ENCODE measurements at places on chromosomes 2 and 18.

- DNase-seq, result no peak
Measured at GRCh38 chr2:139214801-139215200, 434.6 kb upstream of the NXPH2 start.

DNA sequence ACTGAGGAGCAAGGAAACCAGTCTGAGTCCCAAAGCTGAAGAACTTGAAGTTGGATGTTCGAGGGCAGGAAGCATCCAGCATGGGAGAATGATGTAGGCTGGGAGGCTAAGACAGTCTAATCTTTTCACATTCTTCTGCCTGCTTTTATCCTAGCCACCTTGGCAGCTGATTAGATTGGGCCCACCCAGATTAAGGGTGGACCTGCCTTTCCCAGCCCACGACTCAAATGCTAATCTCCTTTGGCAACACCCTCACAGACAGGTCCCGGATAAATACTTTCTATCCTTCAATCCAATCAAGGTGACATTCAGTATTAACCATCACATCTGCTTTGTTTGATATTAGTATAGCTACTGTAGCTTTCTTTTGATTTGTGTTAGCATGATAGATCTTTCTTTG, 27.1 kb downstream of the VRK2 start:
- no peak for DNase-seq

DNA sequence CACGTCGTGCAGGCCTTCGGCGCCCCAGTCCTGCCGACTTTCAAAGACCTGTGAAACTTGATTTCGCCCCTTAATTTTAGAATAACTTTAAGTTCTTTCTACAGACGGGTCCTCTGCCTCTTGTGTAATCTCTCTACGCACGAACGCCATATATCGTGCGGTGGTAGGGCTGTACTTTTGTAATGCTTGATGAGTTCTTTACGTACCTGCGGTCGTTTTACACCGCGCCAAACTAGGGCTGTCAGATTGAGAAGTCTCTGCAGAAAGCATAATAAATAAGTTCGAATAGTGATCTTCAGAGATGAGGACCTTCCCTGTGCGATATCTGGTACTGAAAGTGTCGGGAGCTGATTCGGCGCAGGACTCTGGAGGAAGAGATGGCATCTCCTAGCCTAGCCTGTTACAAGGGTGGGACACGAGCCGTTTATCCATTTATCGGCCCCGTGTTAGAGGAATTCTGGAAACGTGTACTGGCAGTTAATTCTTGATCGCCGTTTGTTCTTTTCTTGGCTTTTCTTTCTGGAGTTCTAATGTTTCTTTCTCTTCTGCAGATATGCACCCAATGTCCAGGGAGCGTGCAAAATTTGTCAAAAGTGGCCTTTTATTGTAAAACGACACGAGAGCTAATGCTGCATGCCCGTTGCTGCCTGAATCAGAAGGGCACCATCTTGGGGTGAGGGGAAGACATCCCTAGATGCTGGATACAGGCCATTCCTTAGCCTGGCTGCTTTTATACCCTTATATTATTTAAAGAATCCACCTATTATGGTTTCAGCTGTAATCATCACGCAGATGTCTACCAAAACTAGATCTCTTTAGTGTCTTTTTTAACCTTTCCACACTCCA, 781 bp upstream of the SLC5A6 start:
- peak; percentile 57 for DNase-seq

GRCh38 chr18:67876871-67877270, 360.4 kb upstream of the DSEL start:
- no peak for DNase-seq

- no peak for DNase-seq
Measured at GRCh38 chr2:118609138-118609537, 238.3 kb downstream of the EN1 start.

DNA sequence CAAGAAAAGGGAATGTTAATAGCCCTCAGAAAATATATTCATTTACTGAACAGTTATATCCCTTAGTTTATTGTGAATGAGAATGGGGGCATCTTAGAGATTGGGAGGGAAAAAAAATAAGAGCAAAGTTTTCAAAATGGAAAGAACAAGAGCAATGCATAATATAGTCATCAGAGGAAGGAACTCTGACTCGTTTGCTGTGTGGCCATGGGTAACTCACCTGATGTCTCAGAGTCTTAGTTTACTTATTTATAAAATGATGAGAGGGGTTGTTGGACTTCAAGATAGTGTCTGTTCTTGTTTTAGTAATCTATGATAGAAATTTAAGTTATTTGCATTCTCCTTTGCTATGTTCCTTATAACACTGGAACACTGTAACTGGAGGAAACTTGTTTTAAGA, 70.7 kb downstream of the EML4 start:
- no peak for DNase-seq

GRCh38 chr18:76379226-76380126, 115.6 kb downstream of the ZNF516 start:
- DNase-seq, result no peak

DNA sequence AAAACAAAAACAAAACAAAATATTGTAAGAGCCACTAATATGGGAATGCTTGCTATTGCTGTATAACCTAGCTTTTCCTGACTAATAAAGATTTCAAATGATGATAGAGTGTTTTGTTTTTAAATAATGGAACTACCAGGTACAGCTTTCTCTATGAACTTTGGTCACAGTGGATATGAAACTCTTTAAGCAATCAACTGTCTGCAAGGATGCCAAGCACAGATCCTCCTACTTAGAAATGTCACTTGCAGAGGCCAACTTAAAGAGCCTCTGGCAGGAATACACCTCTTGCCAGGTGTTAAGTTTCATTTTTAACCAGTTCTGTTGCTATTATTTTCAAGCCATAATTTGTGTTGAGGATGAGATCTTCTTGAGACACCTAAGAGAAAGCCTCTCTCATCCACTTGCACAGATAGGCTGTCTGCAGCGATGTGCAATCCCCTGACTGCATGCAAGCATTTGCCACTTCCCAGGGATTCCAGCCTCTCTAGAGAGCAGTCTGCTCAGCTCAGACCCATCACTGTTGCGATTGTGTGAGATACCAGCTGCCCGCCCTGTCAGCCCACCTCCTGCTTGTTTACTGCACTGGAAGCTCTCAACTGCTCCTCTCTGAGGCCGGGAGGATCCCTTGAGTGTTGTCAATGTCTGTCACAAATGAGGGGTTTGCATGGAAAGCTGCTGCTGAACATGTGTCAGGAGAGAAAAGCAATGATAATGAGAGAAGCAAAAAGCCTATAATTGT, 86.1 kb upstream of the SCG2 start:
- DNase-seq, result no peak

- DNase-seq, result no peak
Measured at GRCh38 chr2:17319090-17319489, 199.2 kb downstream of the RAD51AP2 start.

DNA sequence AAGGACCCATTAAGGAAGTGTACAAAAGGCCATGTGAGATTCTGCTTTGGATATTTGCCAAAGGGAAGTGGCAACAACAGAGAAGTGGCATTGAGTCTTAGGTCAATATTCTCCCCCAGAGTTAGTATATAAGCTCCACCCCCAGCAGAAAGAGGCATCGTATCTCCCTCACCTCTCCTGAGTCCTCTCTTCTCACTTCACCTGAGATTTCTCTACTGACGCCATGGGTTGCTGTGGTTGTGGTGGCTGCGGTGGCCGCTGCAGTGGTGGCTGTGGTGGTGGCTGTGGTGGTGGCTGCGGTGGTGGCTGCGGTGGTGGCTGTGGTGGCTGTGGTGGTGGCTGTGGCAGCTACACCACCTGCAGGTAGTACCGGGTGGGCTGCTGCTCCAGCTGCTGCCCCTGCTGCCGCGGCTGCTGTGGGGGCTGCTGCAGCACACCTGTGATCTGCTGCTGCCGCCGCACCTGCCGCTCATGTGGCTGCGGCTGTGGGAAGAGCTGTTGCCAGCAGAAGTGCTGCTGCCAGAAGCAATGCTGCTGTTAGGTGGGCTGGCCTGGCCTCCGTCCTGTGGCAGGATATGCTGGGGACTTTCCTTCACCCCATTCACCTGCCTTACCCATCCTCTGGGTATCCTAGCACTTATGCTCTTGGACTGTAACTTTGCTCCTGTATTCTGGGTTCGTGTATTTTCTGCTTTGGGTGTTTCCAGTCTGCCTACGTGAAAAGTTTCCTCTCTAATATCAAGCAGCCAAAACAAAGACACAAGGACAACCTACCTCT, 5.9 kb downstream of the SCYGR3 start:
- peak; percentile 32 for DNase-seq

DNA sequence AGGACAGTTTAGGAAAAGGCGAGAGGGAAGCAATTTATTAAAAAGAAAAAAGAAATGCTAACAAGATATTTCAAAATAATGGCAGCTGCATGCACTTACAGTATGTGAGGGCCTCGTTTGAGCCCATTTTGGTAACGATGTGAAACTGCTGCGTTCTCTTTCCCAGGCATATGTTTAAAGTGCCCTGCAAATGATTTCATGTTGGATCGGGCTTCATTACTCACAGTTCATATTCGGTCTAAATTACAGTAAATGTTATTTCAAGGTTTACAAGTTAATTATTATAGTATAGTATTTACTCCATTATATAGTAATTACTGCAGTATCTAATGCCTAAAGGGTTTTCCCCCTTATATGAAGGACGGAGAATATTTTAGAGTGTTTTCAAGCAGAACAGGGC, 679.1 kb downstream of the BCL11A start:
- no peak for DNase-seq

- no peak for DNase-seq
Measured at GRCh38 chr2:14235667-14236066, 396.9 kb upstream of the LRATD1 start.

DNA sequence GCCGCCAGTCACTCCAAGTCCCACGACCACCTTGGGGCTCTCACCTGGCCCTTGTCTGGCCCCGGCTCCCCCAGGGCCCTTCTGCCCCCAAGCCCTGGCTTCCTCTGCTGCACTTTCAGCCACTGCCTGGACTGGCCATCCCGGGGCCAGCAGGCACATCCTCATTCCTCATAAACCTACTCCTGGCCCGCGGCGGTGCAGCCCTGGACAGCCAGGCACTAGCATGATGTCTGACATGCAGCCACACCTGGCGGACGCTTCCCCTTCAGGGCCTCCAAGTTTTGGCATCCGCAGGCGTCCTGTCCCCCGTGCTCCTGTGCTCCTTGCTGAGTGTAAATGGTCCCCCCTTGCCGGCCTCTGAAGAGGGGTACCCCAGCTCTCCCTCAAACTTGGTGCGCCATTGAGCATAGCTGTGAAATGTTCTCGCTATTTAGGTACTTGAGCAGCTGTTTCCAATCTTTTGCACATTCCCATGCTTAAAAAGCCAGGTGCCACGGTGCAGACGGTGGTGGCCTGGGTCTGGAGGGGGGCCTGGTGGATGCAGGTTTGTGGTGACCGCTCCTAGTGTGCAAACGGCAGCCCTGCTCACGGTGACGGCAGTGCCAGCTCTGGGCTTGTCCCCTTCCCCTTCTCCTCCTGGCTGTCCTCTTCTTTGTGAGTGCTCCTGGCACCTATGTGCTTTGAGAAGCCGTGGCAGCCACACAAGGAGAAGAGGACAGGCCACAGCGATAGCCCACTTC, 123.8 kb downstream of the MBP start:
- DNase-seq, result no peak

DNA sequence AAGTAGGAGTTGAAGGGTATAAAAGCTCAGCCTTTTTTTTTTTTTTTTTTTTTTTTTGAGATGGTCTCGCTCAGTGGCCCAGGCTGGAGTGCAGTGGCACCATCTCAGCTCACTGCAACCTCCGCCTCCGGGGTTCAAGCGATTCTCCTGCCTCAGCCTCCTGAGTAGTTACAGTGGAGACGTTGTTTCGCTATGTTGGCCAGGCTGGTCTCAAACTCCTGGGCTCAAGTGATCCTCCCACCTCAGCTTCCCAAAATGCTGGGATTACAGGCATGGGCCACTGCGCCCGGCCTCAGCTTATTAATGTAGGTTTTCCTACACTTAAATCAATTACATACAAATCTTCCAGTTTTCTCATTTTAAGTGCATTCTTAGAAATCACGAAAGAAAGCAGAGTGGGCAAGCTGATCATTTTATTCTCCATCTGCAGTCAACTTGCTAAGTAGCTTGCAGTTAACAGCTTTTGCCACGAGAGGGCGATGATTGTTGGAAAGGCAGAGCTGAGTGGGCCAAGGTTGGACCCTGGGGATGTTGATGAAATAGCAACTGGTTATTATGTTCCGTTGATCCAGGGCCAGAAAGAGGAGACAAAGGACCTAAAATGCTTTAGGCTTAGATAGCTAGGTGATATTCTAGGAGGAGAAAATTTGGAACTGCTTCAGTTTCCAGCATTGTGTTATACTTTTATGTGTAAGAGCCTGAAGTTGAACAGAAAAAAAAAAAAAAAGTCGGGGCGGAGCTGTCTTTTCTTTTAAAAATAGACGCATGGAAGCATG, 234.4 kb upstream of the EPAS1 start:
- DNase-seq, result peak; percentile 66

- no peak for DNase-seq
Measured at GRCh38 chr2:216865658-216866057, 5.8 kb upstream of the TNP1 start.

GRCh38 chr18:37762076-37762621, 196.6 kb upstream of the CELF4 start:
- DNase-seq, result no peak

GRCh38 chr2:48674933-48675332, 57.3 kb downstream of the GTF2A1L start:
- no peak for DNase-seq

DNA sequence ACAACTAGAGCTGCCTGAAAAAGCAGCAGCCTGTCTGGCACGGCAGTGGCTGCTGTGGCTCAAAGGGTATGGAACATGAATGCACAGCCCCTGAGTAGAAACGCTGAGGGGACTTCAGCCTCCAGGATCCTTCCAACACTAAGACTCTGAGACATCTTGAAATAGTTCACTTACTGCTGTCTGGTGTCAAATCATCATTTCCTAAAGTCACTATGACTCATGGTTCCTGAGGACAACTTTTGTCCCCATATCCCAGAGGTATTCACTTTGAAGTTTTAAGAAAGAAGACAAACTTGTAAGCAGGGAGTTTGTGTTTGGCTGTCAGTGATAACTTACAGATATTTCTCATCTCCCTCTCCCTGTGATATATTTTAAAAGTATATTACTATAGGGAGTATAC, 33.3 kb upstream of the NEB start:
- no peak for DNase-seq

- DNase-seq, result peak; percentile 28
Measured at GRCh38 chr2:239548451-239548871, 147.6 kb upstream of the HDAC4 start.

DNA sequence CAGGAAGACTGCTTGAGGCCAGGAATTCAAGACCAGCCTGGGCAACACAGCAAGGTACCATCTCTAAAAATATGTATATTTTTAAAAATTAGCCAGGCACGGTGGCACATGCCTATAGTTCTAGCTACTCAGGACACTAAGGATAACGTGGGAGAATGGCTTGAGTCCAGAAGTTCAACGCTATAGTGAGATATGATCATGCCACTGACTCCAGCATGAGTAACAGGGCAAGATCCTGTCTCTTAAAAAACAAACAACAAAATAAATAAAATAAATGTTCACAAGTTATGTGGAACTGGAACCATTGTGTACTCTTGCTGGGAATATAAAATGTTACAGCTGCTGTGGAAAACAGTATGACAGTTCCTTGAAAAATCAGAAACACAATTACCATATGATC, 47.2 kb downstream of the USP34 start:
- DNase-seq, result no peak

GRCh38 chr18:35467624-35468016, 30.1 kb downstream of the INO80C start:
- no peak for DNase-seq

Data from CD4-positive, alpha-beta T cell treated with Interleukin-12 subunit alpha and Interleukin-12 subunit beta, for 1 hour (primary cell).